Activated T-cell treated with anti-CD3 and anti-CD28 coated beads, Interleukin-2, amount 50 U/mL, for 4 hours (primary cell): ENCODE measurements at places on chromosomes 5 and 9. TPM values are rescaled to one million over a fixed set of nuclear protein-coding genes. Genes with fewer than 3 reads are reported as not detected.

DNA sequence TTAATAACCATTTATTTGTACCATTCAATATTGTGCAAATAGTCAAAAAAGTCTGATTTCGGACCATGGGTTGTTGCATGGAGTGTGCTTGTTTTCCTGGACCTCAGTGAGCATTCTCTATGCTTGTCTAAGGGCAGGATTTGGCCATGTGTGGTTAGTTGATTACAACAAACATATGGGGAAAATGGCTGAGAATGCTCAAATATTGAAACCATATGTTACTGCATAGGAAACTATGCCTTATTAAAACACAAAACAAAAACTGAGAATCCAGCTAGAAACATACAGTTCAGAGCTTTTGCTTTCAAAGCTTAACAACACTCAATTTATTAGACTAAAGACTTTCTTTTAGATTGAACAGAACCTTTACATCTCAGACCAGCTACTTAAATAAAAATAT is 928.3 kb downstream of the NR2F1-AS1 start:
- no peak for DNase-seq

- no peak for DNase-seq
These were observed 76.3 kb upstream of the BARHL1 start for GRCh38 chr9:132505991-132506655.

GRCh38 chr5:27854243-27854852 is 816.0 kb upstream of the CDH9 start:
- no peak for DNase-seq

GRCh38 chr5:81241961-81242648 is 9.0 kb downstream of the CKMT2 start:
- DNase-seq, result no peak

GRCh38 chr9:20290257-20290656 is 332.0 kb downstream of the MLLT3 start:
- no peak for DNase-seq

- no peak for DNase-seq
These were observed 512.5 kb downstream of the DMAC1 start for GRCh38 chr9:7287065-7287464.

GRCh38 chr5:172505845-172506244 is 51.5 kb upstream of the SH3PXD2B start:
- DNase-seq, result no peak

- DNase-seq, result no peak
These were observed 10.8 kb upstream of the PRRC2B start for GRCh38 chr9:131382850-131383729.

- DNase-seq, result no peak
These were observed 69.1 kb downstream of the TRPM3 start for GRCh38 chr9:71052287-71052686.

FOXD4L4 gene
- total RNA-seq, result 0.27 TPM

TMEM171 gene
- total RNA-seq, result not detected

ADGRD2 gene
- not detected for total RNA-seq

STC2 gene
- total RNA-seq, result 7.1 TPM

NTNG2 gene
- 1.4 TPM for total RNA-seq
